ENCODE measurements at places on chromosomes 16 and 17.

- peak; percentile 69 for DNase-seq
Measured at GRCh38 chr17:27778183-27778582, 22.1 kb downstream of the NOS2 start.

GRCh38 chr16:7650431-7650830, 317.8 kb downstream of the RBFOX1 start:
- DNase-seq: no peak

GRCh38 chr17:63039342-63039741, 73.3 kb downstream of the TANC2 start:
- DNase-seq: no peak

DNA sequence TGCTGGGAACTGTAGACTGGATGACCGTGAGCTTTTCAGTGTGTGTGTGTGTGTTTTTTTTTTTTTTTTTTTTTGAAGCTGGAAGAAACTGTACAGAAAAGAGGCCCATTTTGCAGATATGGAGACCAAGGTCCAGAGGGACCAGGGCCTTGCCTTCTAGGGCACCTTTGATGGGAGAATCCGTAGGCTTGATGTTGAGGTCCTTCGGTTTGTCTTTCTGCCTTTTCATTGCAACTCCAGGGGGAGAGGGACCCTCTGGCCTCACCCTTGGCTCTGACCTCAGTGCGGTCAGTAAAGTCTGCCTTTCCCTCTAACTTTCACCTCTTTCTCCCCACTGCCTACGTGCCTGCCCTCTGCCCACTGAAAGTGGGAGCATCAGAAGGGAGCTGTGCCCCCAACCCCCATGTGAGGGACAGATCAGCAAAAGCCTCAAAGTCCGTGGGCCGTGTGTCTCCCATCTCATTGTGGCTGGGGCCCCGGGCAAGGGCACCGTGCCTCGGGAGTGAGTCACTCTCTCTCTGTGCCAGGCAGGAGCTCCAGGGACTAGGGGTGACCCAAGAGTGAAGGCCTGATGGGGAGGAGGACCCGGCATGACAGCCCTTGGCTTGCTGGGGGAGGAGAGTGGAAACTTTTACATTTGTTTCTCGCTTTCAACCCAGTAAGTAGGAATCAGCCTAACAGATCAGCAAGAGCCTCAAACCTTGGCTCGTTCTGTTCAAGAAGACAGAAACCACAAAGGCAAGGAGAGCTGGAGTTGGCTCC, 123.6 kb downstream of the CMIP start:
- DNase-seq: peak; percentile 85

GRCh38 chr17:2011411-2012371, 13.4 kb downstream of the RTN4RL1 start:
- DNase-seq: no peak

DNA sequence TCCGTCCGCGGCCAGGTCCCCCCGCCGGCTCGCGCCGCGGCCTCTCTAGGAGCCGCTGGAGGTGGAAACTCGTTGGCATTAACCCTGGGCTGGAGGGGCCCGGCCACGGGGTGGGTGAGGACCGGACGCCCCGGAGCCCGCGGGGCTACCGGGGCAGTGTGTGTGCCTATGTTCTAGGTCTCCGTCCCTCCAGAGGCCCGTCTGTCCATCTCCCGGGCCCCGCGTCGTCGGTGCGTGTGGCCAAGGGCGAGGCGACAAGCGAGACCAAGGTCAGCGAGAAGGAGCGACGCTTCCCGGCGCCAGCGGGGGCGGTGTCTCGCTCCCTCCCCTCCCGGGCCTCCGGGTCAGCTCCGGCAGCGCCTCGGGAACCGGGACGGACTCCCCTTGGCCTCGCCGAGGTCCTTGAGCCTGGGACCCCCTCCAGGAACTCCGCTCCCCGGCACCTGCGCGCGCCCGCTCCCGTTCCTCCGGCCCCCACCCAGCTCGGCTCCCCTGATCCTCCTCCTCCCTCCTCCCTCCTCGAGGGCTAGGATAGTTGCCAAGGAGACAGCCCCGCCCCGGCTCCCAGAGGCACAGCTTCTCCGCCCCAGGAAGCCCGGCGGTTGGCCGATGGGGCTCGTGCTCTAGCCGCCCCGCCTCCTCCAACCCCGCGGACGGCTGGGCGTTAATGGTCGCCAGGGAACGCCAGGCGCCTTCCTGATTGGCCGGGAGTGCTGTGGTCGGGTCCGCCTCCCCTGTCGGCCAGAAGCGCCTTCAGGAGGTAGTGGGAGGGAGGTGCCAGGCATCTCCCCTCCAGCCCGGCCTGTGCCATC, 663 bp upstream of the ZNF768 start:
- DNase-seq: peak; percentile 98

DNA sequence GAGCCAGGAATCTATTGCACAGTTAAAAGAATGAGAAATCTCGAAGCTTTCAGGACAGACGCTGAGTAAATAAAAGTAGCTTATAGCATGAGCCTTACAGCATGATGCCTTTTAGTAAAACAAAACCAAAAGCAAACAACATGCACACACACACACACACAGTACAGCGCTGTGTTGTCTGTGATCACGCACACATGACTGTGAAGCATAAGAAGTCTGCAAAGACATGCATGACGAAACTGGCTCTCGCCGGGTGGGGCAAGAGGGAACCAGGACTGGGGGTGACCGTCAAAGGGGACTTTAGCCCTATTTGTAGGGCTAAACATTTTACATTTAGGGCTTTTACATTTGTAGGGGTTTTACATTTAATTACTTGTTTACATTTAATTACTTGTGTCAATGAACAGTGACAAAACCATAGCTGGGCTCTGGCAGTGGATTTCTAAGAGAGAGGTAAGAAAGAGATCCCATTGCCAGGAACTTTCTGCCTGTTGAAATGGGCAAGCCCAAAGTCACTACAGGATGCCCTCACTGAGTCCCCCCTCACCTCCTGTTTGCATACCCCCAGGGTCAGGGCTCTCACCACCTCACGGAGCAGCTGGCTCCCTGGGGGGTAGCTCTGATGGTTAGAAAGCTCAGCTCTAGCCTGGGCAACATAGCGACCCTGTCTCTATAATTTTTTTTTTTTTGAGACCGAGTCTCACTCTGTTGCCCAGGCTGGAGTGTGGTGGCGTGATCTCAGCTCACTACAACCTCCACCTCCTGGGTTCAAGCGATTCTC, 2.0 kb upstream of the TNFRSF13B start:
- no peak for DNase-seq

- DNase-seq: no peak
Measured at GRCh38 chr16:58753711-58754134, 19.6 kb upstream of the GOT2 start.

DNA sequence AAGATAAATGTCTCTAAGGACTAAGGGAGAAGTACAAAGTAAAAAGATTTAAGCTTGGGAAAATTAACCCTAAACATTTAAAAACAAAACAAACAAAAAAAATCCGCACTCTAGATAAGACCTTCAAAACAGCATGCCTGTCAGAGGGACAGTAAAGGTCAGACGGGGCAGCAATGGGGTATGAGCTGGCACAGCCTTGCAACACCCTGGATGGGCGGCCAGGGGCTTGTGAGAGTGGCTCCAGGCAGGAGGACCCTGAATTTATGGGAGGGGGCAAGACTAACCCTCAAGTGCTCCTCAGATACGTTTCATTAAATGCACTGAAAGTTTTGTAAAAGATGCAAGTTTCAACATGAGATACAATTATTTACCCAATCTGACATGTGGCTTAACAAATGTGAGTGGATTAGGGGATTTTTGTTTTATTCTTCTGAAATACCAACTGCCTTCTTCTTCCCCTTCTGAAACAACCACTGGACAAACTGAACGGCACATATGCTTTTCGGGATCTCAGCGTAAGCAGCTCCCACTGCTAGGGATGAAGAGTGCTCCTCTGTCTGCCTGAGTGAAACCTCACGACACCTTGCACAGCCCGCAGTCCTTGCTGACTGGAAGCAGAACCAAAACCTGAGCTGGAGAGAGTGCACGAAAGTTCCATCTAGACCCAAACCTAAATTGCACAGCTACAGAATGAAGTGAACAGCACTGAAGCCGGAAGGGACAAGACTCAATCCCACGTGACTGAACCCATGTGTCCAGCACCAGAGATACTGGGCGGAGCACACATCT, 128.4 kb downstream of the ANKRD11 start:
- DNase-seq: peak; percentile 55

- DNase-seq: peak; percentile 78
Measured at GRCh38 chr16:25051406-25052150, 36.4 kb upstream of the ARHGAP17 start.

All from kidney tubule cell (primary cell).